Type B pancreatic cell (in vitro differentiated cells): ENCODE measurements at places on chromosomes 16 and 17.

- peaks cover 18% of the 10 kb centered on the region for H3K36me3 ChIP-seq
- H3K27ac ChIP-seq, result peak overlapping the region; percentile 76
- no peak for DNase-seq
- peaks cover 41% of the 10 kb centered on the region for H3K4me1 ChIP-seq
- peak overlapping the region; percentile 55 for H3K4me3 ChIP-seq
- H3K27me3 ChIP-seq, result no peaks in the 10 kb centered on the region
Measured at GRCh38 chr17:41915020-41915419, 3.7 kb downstream of the ACLY start.

- peaks cover 3% of the 10 kb centered on the region for H3K27me3 ChIP-seq
- DNase-seq, result no peak
- H3K36me3 ChIP-seq, result no peaks in the 10 kb centered on the region
- H3K4me3 ChIP-seq, result no peak overlapping the region
- H3K4me1 ChIP-seq, result peaks cover 26% of the 10 kb centered on the region
Measured at GRCh38 chr16:74224828-74225612, 71.6 kb upstream of the PSMD7 start.

GRCh38 chr16:6247775-6248174, 1084.9 kb upstream of the RBFOX1 start:
- no peaks in the 10 kb centered on the region for H3K4me1 ChIP-seq
- DNase-seq, result no peak
- H3K4me3 ChIP-seq, result no peak overlapping the region
- no peaks in the 10 kb centered on the region for H3K27me3 ChIP-seq
- H3K36me3 ChIP-seq, result no peaks in the 10 kb centered on the region

GRCh38 chr17:15926039-15926740, 18.7 kb upstream of the ADORA2B start:
- no peak for DNase-seq
- no peaks in the 10 kb centered on the region for H3K4me1 ChIP-seq
- H3K27ac ChIP-seq, result peak overlapping the region; percentile 53
- peaks cover 22% of the 10 kb centered on the region for H3K27me3 ChIP-seq

DNA sequence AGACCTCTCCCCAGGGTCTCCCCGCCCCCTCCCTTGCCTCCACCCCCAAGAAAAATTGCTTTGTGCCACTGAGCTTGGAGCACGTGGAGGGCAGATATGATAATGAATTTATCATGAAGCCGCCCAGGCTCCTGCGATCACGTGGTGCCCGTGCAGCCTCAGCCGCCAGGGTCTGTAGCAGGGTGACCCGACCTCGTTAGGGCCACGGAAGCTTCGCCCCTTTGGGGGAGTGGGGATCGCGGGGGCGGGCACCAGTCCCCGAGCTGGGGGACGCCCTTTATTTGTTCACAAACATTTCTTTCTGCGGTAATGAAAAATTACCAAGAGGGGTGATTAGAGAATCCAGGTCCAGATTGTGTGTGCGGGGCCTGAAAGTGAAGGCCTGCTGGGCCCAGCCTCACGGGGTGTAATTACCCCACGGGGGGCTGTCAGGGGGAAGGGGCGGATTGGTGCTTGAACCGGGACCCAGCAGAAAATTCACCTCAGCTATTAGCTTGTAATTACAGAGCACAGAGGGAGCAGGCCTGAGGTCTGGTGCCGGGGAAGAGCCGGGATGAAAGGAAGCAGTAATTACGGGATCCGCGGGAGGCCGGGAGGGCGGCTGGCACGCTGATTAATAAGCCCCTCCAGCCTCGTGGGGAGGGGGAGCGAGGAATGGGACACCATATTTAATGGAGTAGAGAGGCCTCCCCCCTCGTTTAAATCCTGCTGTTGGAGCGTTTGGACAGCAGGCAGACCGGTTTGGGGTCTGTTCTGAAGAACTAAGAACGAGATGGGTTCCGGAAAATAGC, 13.3 kb downstream of the GSE1 start:
- H3K4me3 ChIP-seq, result peak overlapping the region; percentile 77
- H3K27me3 ChIP-seq, result no peaks in the 10 kb centered on the region
- DNase-seq, result no peak
- H3K4me1 ChIP-seq, result peaks cover 41% of the 10 kb centered on the region
- H3K36me3 ChIP-seq, result peaks cover 9% of the 10 kb centered on the region

GRCh38 chr17:6712854-6713129, 377 bp downstream of the SLC13A5 start:
- H3K36me3 ChIP-seq, result no peaks in the 10 kb centered on the region
- no peak for DNase-seq
- H3K27me3 ChIP-seq, result peaks cover 84% of the 10 kb centered on the region
- H3K4me3 ChIP-seq, result peak overlapping the region; percentile 86
- H3K27ac ChIP-seq, result no peak overlapping the region

GRCh38 chr17:5816491-5817070, 232.3 kb upstream of the NLRP1 start:
- H3K4me3 ChIP-seq, result no peak overlapping the region
- peaks cover 18% of the 10 kb centered on the region for H3K4me1 ChIP-seq
- no peak for DNase-seq
- H3K27ac ChIP-seq, result no peak overlapping the region
- H3K27me3 ChIP-seq, result peaks cover 32% of the 10 kb centered on the region
- no peaks in the 10 kb centered on the region for H3K36me3 ChIP-seq

- DNase-seq, result no peak
- no peaks in the 10 kb centered on the region for H3K36me3 ChIP-seq
- H3K27ac ChIP-seq, result peak overlapping the region; percentile 26
- peaks cover 74% of the 10 kb centered on the region for H3K27me3 ChIP-seq
Measured at GRCh38 chr16:51153577-51154031, 2.5 kb upstream of the SALL1 start.

DNA sequence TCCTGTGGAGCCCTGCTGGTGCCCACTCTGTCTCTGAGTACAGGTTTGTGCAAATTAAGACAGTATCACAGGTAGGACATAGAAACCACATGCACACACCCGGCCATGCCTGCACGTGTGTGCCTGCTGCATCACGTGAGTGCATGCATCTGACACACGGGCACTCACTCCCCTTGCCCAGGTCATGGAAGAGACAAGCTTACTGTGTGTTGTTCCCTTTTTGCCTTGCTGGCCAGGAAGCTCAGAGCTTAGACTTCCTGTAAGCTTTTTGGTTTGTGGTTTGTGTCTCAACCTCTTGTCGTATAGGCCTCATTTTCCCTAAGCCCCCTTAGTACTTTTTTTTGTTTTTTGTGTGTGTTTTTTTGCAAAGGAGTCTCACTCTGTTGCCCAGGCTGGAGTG, 25.0 kb downstream of the ZNF469 start:
- H3K4me3 ChIP-seq, result no peak overlapping the region
- peaks cover 14% of the 10 kb centered on the region for H3K4me1 ChIP-seq
- no peak for DNase-seq
- H3K36me3 ChIP-seq, result no peaks in the 10 kb centered on the region

- H3K36me3 ChIP-seq, result no peaks in the 10 kb centered on the region
- H3K27me3 ChIP-seq, result peaks cover 30% of the 10 kb centered on the region
- no peak overlapping the region for H3K4me3 ChIP-seq
Measured at GRCh38 chr17:5785338-5785737, 201.0 kb upstream of the NLRP1 start.

GRCh38 chr16:73280388-73280787, 232.5 kb upstream of the ZFHX3 start:
- no peak for DNase-seq
- peak overlapping the region; percentile 31 for H3K27ac ChIP-seq
- H3K4me1 ChIP-seq, result peaks cover 5% of the 10 kb centered on the region
- H3K36me3 ChIP-seq, result no peaks in the 10 kb centered on the region
- no peak overlapping the region for H3K4me3 ChIP-seq

GRCh38 chr17:12389421-12389820, 276.3 kb upstream of the MYOCD start:
- H3K27me3 ChIP-seq, result no peaks in the 10 kb centered on the region
- H3K36me3 ChIP-seq, result no peaks in the 10 kb centered on the region
- H3K4me1 ChIP-seq, result peaks cover 18% of the 10 kb centered on the region
- H3K27ac ChIP-seq, result no peak overlapping the region

DNA sequence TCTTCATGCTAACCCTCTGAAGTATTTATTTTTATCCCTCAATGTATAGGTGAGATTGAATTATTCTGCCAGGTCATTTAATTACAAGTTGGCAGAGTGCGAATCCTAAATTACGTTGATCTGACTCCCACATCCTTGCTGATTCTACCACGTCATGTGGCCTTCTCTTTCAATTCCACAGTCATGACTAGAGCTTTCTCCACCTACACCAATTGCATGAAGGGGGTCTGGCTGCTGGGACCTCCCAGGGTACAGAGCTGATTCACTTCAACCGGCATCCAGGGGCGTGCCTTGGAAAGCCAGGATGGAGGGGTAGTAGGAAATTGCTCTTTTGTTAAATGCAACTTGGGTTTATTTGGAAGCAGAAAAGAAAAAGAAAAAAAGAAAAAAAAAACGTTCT, 41.1 kb upstream of the CDH13 start:
- no peaks in the 10 kb centered on the region for H3K36me3 ChIP-seq
- no peak for DNase-seq
- no peak overlapping the region for H3K27ac ChIP-seq
- H3K4me1 ChIP-seq, result no peaks in the 10 kb centered on the region
- H3K27me3 ChIP-seq, result peaks cover 2% of the 10 kb centered on the region

GRCh38 chr16:85010446-85010930, 847 bp downstream of the ZDHHC7 start:
- no peaks in the 10 kb centered on the region for H3K27me3 ChIP-seq
- peaks cover 36% of the 10 kb centered on the region for H3K4me1 ChIP-seq
- DNase-seq, result no peak
- peaks cover 7% of the 10 kb centered on the region for H3K36me3 ChIP-seq

DNA sequence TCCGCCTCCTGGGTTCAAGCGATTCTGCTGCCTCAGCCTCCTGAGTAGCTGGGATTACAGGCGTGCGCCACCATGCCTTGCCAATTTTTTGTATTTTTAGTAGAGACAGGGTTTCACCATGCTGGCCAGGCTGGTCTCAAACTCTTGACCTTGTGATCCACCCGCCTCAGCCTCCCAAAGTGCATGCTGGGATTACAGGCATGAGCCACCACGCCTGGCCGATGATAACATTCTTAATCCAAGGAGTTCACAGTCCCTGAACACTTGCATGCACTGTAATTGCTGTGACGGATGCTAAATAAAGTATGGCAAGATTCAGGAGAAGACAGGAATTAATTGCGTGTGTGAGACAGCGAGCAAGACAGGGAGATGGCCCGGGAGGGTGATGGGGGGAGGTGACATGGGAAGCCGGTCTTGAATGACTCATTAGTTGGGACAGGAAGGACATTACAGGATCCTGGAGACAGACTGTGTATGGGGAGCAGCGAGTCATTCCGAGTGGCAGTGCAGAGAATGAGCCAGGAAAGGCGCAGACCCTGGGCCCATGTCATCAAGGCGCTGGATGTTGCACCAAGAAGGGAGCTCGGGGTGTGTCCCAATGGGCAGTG, 6.7 kb downstream of the ABCA3 start:
- no peaks in the 10 kb centered on the region for H3K4me1 ChIP-seq
- DNase-seq, result peak; percentile 39
- peaks cover 56% of the 10 kb centered on the region for H3K27me3 ChIP-seq
- H3K36me3 ChIP-seq, result no peaks in the 10 kb centered on the region
- no peak overlapping the region for H3K4me3 ChIP-seq

DNA sequence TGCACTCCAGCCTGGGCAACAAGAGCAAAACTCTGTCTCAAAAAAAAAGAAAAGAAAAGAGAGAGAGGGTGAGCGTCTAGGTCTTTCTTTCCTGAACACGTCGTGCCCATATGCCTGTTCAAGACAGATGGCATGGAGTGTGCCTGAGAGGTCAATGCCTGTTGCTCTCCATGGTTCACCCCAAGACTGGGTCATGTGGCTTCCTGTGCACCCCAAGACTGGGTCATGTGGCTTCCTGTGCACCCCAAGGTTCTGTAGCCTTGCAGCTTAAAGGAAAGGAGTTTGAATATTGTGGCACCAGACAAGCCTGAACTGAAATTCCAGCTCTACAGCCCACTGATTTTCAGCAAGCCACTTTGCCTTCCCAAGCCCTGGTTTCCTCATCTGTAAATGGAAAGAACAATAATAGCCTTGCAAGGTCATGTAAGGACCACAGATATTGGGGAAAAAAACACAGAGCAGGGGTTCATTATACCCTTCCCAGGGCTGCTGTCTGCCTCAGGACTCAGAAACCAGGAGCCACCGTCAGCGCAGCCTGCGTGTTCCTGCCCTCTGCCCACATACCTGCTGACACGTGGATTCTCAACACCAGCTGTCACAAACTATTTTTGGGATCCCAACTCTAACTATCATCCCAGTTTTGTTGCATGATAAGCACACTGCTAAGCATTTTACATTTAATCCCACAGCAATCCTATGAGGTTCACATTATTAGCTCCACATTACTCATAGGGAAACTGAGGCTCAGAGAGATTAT, 18.0 kb upstream of the NAGS start:
- no peak overlapping the region for H3K4me3 ChIP-seq
- peaks cover 69% of the 10 kb centered on the region for H3K27me3 ChIP-seq
- no peaks in the 10 kb centered on the region for H3K36me3 ChIP-seq
- no peaks in the 10 kb centered on the region for H3K4me1 ChIP-seq
- DNase-seq, result no peak

- no peak for DNase-seq
- peak overlapping the region; percentile 67 for H3K27ac ChIP-seq
Measured at GRCh38 chr16:50742576-50743200, 802 bp downstream of the CYLD start.

DNA sequence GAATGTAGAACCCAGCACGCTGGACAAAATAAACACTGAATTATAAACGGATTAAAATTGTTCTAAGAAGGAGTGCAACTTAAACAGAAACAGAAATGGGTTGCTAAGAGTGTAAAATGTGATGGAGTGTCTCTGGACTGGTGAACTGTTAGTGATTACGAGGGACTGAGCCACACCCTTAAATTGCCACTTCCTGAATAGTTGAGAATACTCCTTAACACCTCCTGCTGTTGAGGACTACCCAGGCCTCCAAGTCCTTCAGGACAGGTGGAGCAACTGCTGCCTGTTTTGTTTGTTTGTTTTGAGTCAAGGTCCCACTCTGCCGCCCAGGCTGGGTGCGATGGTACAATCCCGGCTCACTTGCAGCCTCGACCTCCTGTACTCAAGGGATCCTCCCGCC, 25.8 kb upstream of the IRF8 start:
- H3K4me1 ChIP-seq, result peaks cover 5% of the 10 kb centered on the region
- H3K27ac ChIP-seq, result no peak overlapping the region
- peaks cover 67% of the 10 kb centered on the region for H3K27me3 ChIP-seq
- H3K4me3 ChIP-seq, result no peak overlapping the region

DNA sequence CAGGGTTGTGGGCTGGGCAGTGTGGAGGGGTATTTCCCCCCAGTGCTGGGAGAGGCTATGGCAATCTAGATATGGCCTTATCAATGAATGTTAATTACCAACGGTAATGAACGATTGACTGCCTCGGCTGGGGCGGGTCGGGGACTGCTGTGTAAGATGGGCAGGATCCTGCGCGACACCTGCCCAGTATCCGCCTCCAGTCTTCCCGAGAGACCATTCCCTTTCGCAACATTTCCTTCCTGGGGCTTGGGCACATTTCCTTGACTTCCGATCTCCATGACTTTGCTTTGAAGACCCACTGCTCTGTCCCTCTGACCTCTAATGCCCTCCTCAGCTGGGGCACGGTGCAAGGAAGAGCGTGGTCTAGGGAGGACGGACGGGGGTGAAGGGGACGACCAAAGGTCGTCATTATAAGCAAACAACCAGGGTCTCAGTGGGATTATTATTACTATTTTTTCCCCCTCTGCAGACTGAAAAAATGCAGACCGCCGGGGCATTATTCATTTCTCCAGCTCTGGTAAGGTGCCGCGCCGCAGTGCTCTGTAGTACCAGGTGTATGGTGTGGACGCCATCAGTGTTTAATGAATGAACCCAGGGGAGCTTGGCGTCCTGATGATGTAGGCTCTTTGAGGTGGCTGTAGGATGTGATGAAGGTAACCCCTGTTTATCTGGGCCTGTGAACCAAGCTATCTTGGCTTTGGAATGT, 506 bp downstream of the ATP5MC1 start:
- peaks cover 3% of the 10 kb centered on the region for H3K27me3 ChIP-seq
- H3K4me1 ChIP-seq, result peaks cover 18% of the 10 kb centered on the region
- peaks cover 9% of the 10 kb centered on the region for H3K36me3 ChIP-seq
- peak overlapping the region; percentile 96 for H3K4me3 ChIP-seq
- H3K27ac ChIP-seq, result peak overlapping the region; percentile 99
